ENCODE measurements at places on chromosomes 2 and 18. TPM values are rescaled to one million over a fixed set of nuclear protein-coding genes. Genes with fewer than 3 reads are reported as not detected.

DNA sequence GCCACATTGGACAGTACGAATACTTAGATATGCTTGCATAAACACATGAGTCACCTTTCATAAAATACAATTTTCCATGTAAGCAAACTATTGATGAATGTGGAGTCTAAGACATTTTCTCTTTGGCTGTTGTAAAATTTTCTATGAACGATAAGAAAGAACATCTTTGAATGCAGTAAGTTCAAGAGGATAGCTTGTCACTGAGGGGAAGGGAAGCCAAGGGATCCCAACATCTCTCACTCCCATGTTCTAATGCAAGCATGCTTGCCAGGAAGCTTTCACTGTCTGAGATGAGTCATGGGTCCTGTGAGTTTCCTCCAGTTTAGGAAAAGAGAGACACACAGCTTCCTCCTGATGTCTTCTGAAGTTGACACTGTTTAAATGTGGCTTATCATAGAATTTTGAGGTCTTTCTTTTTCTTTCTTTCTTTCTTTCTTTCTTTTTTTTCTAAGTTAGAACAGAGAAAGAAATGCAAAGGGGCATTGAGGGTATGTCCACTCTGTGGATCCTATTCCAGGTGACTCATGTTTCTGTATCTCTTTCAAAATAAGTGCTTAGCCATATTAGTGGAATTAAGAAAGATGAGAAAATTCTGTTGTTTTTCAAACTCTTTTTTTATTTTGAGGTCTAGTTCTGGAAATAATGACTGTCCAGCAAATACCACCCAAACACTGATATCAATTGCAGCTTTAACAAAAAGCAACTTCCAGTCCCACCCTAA, 146.6 kb downstream of the RDH14 start:
- no peak for DNase-seq

Gene PROM2
- 2.3 TPM for total RNA-seq

DNA sequence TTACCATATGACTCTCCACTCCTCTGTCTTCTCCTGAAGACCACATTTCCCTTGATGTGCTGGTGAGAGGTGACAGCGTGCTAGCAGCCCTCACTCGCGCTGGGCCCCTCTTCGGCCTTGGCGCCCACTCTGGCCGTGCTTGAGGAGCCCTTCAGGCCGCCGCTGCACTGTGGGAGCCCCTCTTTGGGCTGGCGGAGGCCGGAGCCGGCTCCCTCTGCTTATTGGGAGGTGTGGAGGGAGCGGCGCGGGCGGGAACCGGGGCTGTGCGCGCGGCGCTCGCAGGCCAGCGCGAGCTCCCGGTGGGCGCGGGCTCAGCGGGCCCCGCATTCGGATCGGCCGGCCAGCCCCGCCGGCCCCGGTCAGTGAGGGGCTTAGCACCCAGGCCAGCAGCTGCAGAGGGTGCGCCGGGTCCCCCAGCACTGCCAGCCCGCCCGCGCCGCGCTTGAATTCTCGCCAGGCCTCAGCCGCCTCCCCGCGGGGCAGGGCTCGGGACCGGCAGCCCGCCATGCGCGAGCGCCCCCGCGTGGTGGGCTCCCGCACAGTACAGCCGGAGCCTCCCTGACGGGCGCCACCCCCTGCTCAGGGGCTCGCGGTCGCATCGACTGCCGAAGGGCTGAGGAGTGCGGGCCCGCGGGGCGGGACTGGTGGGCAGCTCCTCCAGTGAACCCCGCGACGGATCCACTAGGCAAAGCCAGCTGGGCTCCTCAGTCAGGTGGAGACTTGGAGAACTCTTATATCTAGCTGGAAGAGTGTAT, 246.6 kb upstream of the REG3G start:
- DNase-seq, result no peak

GRCh38 chr2:232339121-232340081, 39.1 kb upstream of the ALPP start:
- DNase-seq, result no peak

Gene SLC4A3
- 0.47 TPM for total RNA-seq

Gene LOXL3
- total RNA-seq, result 1.4 TPM

DNA sequence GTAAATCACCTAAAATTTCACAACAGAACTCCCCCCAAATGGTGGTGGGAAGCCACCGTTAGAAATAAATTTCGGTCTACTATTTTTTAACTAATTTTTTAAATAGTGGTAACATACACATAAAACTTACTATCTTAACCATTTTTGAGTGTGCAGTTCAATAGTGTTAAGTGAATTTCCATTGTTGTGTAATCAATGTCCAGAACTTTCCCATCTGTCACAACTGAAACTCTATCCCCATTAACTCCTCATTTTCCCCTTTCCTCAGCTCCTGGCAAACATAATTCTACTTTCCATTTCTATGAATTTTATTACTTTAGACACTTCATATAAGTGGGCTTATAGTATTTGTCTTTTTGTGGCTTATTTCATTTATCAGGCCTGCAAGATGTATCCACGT, 34.1 kb upstream of the HNMT start:
- no peak for DNase-seq

- DNase-seq, result no peak
Measured at GRCh38 chr2:240389302-240389805, 46.1 kb upstream of the GPC1 start.

Gene CHRNG
- 0.57 TPM for total RNA-seq

Gene RFX8
- total RNA-seq, result 1.0 TPM

Data from thymus (tissue), 14 donors.